MM.1S (cell line): ENCODE measurements at places on chromosomes 5 and 9.
A peak's percentile ranks its signal among the peaks of the same experiment; 100 is the strongest.

- DNase-seq: no peak
These were observed 83.2 kb downstream of the AK8 start for GRCh38 chr9:132794730-132795380.

GRCh38 chr5:2538169-2538568, 213.3 kb downstream of the IRX2 start:
- DNase-seq: no peak

DNA sequence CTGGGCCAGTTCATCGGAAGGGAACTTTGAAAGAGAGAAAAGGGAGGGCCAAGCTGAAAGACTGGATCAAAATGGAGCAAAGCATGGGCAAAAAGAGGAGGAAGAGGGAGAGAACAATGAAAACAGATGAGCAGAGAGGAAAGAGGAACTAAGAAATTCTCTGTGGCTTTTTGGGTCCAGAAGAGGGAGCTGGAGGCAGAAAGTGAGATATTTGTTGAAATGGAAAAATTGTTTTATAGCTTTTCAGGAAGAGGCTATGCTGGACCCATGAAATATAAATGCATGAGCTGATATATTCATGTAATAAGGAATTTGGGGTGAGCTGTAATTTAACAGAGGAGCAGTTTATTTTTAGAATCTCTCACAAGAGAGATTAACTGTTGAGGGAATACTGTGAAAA, 457.3 kb downstream of the DMAC1 start:
- DNase-seq: no peak

DNA sequence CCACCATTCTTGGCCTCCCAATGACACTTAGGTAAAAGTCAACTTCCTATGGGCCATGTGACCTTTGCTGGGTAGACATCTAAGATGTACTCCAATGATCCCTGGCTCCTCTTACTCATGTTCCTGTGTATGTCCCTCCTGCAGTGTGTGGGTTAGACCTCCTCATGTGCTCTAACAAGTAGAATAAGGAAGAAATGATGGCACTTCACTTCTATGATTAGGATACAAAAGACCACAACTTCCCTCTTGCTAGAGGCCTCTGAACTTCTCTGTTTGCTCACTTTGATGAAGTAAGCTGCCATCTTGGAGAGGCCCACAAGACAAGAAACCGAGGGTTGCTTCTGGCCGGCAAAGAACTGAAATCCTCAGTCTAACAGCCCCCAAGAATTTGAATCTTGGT, 131.8 kb downstream of the TAF11L14 start:
- no peak for DNase-seq

GRCh38 chr9:113274474-113275156, 757 bp downstream of the CDC26 start:
- peak; percentile 74 for DNase-seq

GRCh38 chr9:77531400-77531799, 116.7 kb downstream of the GNA14 start:
- DNase-seq: no peak

DNA sequence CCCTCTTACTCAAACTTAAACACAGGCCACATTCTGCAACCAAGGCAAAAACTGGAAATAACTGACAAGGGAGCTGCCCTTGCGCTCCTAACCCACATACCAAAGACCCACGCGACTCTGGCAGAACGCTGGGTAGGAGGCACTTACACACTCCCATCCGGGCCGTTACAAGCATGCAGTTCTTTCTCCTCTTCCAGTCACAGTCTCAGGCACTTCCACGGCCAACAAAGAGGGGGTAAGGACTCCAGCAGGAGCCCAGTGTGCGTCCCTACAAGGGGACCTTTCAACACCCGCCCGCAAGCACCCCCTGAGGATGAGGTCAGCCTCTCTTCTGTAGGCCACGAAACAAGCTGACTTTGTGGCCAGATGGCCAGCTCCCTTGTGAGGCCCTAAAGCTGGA, 57.4 kb downstream of the SERINC5 start:
- DNase-seq: no peak

- no peak for DNase-seq
These were observed 84.4 kb downstream of the ZSWIM6 start for GRCh38 chr5:61416420-61416819.

DNA sequence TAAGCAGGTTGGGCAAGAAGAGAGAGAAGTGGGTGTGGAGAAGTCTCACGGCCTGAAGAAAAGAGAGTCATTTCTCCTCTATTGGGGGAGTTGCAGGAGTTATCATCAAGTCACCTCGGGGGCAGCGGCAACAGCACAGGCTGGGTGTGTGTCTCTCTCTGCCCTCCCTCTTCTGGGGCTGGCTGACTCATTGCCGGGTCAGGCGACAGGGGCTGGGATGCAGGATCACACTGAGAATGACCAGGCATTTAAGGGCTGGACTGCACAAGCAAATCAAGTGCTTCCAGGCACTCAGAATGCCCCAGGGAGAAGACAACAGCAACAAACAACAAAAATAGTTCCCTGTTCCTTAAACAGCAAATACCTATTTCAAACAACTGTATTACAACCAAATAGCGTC, 6.3 kb upstream of the EQTN start:
- DNase-seq: no peak

DNA sequence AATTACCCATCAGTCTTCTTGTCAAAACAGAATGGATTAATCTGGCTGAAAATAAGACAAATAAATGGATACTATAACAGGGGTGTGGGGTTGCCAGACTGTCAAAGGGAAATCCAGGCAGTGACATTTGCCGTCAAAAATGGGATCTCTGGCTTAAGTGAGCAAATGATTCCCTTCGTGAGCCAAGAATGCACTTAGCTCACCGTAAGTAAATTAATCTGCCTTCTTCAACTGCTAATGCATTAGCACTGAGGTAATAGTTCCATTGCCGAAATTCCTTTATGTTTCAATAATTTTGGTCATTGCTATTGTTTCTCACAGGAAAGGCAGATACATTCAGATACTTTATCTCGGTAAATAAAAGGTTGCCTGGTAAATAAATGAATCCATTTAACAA, 377.8 kb downstream of the KIAA0825 start:
- no peak for DNase-seq

- no peak for DNase-seq
These were observed 661.7 kb downstream of the KCTD16 start for GRCh38 chr5:144832416-144832815.

DNA sequence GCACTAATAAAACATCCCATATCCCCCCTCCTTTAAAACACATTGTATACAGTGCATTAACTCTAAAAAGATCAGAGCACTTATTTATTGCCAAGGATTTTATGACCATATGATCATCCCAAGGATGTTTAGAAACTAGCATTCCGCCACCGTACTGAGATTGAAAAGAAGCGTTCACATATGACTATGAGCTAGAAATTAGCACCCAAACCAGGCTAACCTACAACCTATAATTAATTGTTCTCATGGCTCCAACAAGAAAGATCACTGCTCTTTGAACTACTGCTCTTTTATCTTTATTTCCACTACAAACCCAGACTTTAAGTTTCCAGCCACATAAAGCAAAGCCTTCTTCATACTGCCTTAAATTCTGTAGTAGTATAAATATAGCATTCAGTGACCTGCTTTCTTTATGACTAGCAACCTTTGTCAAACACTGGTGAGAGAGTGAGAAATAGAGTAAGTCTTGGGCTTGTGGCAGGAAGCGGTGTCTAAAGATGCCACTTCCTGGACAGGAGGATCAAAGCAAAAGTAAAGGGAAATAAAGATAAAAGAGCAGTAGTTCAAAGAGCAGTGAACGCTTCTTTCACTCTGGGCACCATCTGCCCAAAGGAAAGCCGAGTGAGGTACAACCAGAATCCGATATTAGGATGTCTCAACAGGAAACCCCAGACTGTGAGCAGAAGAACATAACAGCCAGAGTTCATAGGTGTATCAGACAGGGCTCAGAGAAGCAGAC, 151.1 kb upstream of the ERCC6L2 start:
- peak; percentile 91 for DNase-seq

- no peak for DNase-seq
These were observed 141.1 kb downstream of the ENC1 start for GRCh38 chr5:74499256-74500050.

DNA sequence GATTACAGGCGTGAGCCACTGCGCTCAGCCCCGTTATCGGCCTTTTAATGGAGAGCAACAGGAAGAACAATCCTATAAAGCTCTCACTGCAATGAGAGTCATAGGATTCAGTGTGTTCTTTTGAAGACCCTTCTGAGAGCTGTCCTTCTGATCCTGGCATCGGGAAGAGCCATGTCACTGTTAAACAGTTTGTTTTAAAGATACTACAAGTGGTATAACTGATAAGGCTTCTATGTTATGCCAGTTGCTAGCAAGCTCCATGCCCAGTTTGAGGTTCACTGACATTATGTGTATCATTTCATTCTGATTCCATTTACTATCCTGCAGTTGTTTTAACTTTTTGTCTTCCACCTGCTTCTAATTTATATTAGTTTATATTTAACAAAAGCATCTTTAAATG, 55.8 kb downstream of the GNAQ start:
- DNase-seq: no peak

DNA sequence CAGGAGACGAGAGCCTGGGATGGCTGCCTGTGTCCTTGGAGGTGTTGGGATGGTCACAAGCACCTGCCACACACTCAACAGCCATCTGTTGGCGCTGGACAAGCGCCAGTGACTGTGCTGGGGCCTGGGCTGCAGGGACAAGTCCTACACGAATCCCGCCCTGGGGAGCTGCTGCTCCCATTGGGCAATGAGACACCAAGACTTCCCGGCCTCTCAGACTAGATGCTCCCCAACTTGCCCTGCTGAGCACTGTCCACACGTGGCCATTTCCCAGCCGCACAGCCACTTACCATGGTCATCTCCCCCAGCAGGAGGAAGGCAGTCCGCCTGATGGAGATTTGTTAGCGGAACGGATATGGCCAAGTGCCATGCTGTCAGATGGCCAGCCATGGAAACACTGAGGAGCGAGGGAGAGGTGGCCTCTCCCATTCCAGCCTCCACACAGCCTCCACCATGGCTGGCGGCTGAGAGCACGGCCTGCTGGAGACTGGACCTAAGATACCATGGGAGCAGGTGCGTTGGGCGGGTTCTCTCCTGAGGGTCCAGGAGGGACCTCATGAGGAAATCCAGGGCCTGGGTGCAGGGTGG, 43.9 kb downstream of the PRRT1B start:
- DNase-seq: no peak

DNA sequence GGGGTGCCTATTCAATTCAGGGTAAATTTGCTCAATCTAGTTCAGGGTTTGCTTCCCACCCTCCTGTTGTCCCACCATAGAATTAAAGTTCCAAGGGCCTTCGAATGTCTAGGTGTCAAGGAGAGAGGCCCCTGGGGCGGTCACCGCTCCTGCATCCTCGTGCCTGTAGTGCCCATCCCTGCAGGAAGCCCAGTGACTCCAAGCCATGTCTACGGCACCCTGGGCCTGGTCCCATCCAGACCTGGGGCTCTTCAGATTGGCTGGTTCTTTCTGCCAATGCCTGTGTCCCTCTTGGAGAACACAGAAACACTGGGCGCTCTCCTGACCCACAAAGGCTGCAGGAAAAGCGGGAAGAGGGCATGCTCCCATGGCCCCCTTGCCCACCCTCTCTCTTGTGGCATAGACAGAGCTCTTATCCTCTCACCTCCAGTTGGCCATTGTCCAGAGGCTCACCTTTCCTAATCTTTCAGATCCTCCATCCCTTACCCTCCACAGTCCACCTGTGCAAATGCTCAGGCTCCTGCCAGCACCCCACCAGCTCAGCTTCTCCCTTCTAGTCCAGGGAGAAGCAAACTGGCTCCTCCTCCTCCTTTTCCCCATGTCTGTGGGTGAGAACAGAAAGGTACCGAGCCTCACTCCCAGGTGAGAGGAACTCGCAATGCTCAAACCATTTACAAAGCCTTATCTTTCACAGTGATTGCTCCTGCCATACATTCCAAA, 253.0 kb upstream of the IRX2 start:
- DNase-seq: no peak

GRCh38 chr9:85428230-85428629, 313.5 kb downstream of the AGTPBP1 start:
- no peak for DNase-seq

DNA sequence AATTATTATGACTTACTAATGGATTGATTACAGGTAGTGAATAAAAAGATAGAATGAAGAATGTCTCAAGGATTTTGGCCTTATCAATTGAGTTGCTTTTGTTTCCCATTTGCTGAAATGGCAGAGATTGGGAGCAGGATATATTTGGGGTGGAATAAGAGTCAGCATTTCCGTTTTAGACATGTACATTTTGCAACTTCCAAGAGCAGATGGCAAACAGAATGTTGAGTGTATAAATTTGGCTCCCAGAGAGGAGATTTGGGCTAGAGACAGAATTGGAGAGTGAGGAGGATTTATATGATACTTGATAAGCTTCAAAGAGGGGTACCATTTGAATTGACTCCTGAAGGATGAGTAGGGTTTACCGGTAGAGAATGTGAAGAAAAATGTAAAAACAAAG, 437.9 kb upstream of the PAPPA start:
- DNase-seq: no peak

- DNase-seq: no peak
These were observed 23.2 kb upstream of the GOLGA1 start for GRCh38 chr9:124964056-124964455.

- DNase-seq: no peak
These were observed 77.6 kb upstream of the SAP30L start for GRCh38 chr5:154368041-154368800.

- no peak for DNase-seq
These were observed 69.0 kb upstream of the MSX2 start for GRCh38 chr5:174655351-174655750.

DNA sequence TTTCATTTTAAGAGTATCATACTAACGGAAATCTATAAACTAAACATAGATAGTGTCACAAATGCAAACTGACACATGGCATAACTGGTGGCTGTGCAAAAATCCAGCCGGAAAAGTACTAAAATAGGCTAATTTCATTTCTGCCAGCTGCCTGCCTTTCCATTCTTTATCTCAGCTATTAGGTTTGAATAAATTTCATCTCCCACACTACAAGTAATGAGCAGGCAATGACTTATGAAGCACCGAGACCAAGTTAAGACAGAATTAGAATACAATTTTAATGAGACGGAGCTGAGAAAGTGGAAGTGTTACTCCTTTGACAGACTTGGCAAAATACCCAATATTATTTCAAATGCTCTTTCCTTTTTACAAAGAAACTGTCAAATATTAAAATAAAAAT, 258.8 kb upstream of the ZNF608 start:
- DNase-seq: no peak

- DNase-seq: no peak
These were observed 502.7 kb downstream of the TLE4 start for GRCh38 chr9:80074439-80074838.

DNA sequence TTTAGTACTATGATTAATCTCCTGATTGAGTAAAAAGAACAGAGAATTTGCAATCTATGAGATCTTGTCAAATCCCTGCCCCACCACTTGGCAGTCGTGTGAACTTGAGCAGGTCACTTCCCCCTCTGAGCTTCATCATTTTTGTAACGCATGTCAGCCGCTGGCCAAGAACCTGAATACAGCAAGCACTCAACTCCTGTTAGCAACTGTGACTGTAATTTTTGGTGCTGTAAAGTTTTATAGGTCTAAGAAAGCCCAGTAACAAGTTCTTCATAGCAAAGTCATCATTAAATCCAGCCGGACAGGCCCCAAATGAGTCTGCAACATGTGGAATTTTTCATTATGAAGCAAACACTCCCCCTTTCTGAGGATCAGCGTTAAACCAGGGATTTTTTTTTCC, 49.4 kb downstream of the DRD1 start:
- no peak for DNase-seq

- no peak for DNase-seq
These were observed 14.4 kb upstream of the PAIP1 start for GRCh38 chr5:43571237-43571636.

GRCh38 chr5:113336975-113337374, 97.8 kb downstream of the TSSK1B start:
- peak; percentile 55 for DNase-seq
